ENCODE measurements at places on chromosomes 1 and 21. TPM values are rescaled to one million over a fixed set of nuclear protein-coding genes. Genes with fewer than 3 reads are reported as not detected.

TDRKH gene
- total RNA-seq, result 1.9 TPM

COL16A1 gene
- total RNA-seq, result 317 TPM

PLA2G2F gene
- not detected for total RNA-seq

FMO5 gene
- 2.9 TPM for total RNA-seq

ITLN2 gene
- total RNA-seq, result not detected

ANKRD65 gene
- total RNA-seq, result 0.81 TPM

ELAVL4 gene
- total RNA-seq, result not detected

AMY1A gene
- not detected for total RNA-seq

MCOLN3 gene
- total RNA-seq, result 0.97 TPM

KPRP gene
- not detected for total RNA-seq

CR1L gene
- not detected for total RNA-seq

TCP10L gene
- total RNA-seq, result under 0.01 TPM

CYP2J2 gene
- total RNA-seq, result 0.16 TPM

ZYG11A gene
- 2.1 TPM for total RNA-seq

EPHX1 gene
- total RNA-seq, result 59.4 TPM

SPATC1L gene
- 10.1 TPM for total RNA-seq

HPCAL4 gene
- not detected for total RNA-seq

HRNR gene
- total RNA-seq, result not detected

THEM5 gene
- total RNA-seq, result not detected

TEDDM1 gene
- total RNA-seq, result not detected

PRCC gene
- 30.4 TPM for total RNA-seq

UBE4B gene
- 57.4 TPM for total RNA-seq

TINAGL1 gene
- 3.2 TPM for total RNA-seq

MYOM3 gene
- total RNA-seq, result 0.12 TPM

CADM3 gene
- total RNA-seq, result 0.49 TPM

TIPRL gene
- 39.1 TPM for total RNA-seq

UBL4B gene
- total RNA-seq, result 7.5 TPM

TLR5 gene
- 0.81 TPM for total RNA-seq

BRINP3 gene
- total RNA-seq, result 0.16 TPM

S100A2 gene
- 6.8 TPM for total RNA-seq

ARHGAP30 gene
- not detected for total RNA-seq

AADACL3 gene
- total RNA-seq, result not detected

TNNI3K gene
- total RNA-seq, result not detected

PTGS2 gene
- total RNA-seq, result 17.4 TPM

SH2D2A gene
- 0.61 TPM for total RNA-seq

DDR2 gene
- 472 TPM for total RNA-seq

KNCN gene
- total RNA-seq, result not detected

INKA2 gene
- 1.6 TPM for total RNA-seq

HPDL gene
- total RNA-seq, result 0.65 TPM

SEC16B gene
- total RNA-seq, result 4.0 TPM

CYP4X1 gene
- not detected for total RNA-seq

SPATA46 gene
- total RNA-seq, result not detected

LENEP gene
- not detected for total RNA-seq

TMPRSS2 gene
- not detected for total RNA-seq

LCE6A gene
- not detected for total RNA-seq

ZNF593OS gene
- total RNA-seq, result not detected

GUCA2B gene
- not detected for total RNA-seq

PHLDA3 gene
- total RNA-seq, result 78.7 TPM

BEND5 gene
- 0.32 TPM for total RNA-seq
